ENCODE measurements at places on chromosomes 5 and 9.

- DNase-seq = no peak
Measured at GRCh38 chr5:5141339-5141599, 1.1 kb downstream of the ADAMTS16 start.

DNA sequence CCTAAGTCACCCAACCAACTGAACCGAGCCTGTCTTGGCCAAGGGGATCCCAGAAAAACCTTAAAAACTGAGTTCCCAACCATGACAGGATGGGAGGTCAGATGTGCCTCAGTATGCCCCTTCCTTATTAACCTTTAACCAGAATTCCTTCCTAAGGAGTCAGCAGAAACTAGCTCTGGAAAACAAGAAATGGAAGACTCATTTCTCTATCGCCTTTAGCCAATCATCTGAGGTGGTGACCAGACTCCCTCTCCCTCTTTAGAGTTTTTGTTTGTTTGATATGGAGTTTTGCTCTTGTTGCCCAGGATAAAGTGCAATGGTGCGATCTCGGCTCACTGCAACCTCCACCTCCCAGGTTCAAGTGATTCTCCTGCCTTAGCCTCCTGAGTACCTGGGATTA is 37.5 kb downstream of the SLC28A3 start:
- peak; percentile 63 for DNase-seq

GRCh38 chr5:80928073-80928472 is 32.1 kb upstream of the RASGRF2 start:
- no peak for DNase-seq

DNA sequence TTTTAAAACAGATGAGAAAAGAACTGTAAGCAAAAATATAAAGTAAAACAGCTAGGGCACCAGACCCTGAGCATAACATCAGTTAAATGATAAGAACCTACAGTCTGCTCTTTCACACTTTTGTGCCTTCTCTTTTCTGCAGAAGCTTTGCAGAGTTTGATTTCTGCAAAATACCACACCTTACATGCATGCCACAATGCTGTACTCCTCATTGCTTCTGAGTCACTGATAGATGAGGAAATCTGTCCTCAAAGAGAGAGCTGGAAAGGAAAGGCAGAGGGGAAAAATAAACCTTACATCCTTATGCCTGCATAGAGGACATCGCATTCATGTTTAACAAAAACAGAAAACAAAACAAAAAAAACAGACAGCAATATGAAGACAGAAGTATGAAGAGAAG is 142.9 kb downstream of the ATPSCKMT start:
- no peak for DNase-seq

- no peak for DNase-seq
Measured at GRCh38 chr9:109568568-109569210, 70.6 kb upstream of the PTPN3 start.

- DNase-seq = no peak
Measured at GRCh38 chr5:122400938-122401337, 88.9 kb downstream of the SNCAIP start.

- peak; percentile 3 for DNase-seq
Measured at GRCh38 chr9:92846662-92847145, 31.1 kb downstream of the ZNF484 start.

DNA sequence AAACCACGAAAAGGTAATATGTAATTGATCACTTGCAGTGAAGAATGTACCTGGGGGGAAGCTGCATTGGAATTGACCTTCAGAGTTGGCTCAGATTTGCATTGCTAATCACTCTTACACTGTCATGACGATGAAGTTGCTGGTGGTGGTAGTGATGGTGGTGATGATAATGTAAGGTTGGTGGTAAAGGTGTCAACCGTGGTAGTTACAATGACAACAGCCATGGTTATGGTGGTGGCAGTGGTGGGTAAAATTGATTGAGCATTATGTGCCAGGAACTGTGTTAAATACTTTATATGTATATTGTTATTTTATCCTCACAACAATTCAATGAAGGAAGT is 282.4 kb downstream of the NR3C1 start:
- DNase-seq = no peak

GRCh38 chr5:53378590-53379247 is 101.7 kb upstream of the FST start:
- peak; percentile 58 for DNase-seq

DNA sequence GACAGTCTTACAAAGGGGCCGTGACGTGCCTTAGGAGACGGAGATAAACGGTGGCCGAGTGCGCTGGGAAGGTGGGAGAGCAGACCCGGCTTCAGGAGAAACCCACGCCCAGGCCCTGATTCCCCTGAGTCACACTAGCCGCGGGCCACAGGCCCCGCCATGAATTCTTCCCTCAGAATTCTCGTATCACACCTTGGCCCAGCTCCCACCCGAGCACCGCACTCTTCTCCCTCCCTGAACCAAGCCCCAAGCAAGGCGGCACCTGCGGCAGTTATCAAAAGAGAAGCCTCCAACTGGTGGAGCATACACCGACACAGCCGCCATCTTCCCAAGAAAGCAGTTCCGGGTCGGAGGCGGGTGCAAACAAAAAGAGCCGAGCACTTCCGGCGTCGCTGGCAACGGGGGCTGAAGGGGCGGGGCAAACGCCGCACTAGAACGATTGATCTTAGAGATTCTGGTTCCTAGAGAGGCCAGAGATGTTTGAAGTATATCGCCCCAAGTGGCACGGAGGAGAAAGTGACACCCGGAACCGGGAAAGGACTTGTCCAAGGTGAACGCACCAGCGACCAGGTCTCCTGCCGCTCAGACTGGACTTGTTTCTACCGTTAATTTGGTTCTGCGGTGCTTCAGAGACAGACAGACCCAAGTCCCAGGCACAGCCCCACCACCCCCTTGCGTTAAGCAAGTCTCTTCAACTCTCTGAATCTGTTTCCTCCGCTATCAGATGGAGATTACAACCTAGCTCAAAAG is at the start of gene PSMB7:
Gene PSMB7, minus strand, starts transcription at position 341 of the 750 bp plus-strand sequence. Its CDS starts 17 bp downstream, at position 324.
- peak; percentile 94 for DNase-seq

DNA sequence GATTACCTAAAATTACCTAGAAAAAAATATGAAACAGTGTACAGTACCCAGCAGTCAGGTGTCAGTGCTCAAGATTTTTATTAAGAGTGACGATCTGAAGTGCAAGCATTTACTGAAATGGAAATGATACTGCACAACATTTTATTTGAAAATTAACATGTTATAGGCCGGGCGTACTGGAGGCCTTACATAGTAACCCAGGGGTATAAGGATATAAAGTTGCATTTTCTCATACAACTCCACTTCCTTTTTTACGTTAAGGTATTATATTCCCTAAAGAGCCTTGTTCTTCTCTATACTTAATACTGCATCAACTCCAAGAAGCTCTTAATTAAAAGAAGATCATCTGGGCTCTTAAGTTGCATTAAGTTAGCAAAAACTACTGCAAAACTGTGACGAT is 3.3 kb downstream of the MAT2B start:
- no peak for DNase-seq

DNA sequence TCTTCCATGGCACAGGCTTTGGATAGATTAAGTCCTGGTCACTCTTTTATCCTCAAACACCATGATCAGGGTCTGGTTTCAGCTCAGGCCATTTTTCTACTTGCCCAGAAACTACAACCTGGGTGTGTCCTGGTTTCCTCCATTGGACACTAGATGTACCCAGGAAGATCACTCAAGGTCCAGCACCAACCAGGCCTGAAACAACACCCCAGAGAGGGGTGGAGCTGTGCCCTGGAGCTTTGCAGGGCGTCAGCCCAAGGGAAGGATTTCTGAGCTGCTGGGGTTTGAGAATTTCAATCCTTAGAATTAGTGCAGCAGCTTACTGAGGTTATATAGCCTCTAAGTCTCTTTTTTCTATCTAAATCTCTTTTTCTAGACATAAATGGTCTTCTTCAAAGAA is 722.0 kb downstream of the MTRR start:
- no peak for DNase-seq

GRCh38 chr9:129781981-129782380 is 21.0 kb upstream of the TOR1B start:
- no peak for DNase-seq

DNA sequence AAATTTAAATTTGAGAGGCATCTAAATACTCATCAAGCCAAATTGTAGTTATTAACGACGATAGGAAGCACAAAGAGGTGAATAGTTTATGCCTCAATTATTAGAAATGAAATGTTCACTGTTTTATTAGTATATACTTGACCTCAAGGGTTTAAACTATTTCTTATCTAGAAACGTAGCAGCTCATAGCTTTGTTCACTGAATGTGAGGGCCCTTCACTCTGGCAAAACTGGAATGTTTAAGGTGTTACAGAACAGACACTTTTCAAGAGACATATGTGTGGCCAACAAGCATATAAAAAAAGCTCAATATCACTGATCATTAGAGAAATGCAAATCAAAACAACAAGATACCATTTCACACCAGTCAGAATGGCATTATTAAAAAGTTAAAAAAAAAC is 151.2 kb upstream of the KCNN2 start:
- no peak for DNase-seq

DNA sequence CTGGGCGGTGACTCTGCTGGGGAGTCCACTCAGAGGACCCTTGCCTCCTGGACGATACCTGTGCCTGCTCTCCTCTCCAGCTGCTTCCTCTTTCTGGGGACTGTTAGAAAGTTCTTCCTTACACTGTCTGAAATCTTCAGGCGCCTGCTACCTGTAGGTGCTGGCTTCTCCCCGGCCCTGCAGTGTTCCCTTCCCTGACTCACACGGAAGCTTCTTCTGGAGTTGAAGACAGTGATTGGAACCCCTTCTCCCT is 562 bp downstream of the GSN start:
- peak; percentile 44 for DNase-seq

GRCh38 chr5:162067162-162067561 is 411 bp upstream of the GABRG2 start:
- DNase-seq = no peak

DNA sequence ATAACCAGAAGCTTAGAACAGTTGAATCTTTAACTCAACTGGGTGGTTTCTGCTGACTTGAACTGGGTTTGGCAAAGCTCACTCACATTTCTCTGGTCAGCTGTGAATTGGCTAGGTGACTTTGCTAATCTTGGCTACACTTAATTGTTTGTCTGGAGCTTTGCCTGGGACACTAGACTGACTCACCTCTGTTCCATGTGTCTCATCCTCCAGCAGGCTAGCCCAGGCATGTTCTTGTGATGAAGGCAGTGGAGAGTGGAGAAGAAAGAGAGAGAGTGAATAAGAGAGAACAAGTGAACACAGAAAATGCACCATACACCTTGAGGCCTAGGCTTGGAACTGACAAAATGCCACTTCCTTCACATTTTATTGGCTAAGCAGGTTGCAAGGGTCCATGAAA is 32.6 kb downstream of the SPATA31D1 start:
- peak; percentile 78 for DNase-seq

DNA sequence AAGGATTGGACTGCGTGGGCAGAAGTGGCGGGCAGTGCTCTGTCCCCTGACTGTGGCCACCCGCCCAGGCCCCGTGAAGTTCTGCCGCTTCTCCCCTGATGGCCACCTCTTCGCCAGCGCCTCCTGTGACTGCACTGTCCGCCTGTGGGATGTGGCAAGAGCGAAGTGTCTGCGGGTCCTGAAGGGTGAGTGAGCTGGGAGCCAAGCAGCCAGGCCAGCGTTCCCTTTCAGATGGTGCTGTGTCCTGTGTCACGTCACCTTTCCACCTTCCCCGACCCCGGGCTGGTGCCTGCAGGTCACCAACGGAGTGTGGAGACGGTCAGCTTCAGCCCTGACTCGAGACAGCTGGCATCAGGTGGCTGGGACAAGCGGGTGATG is 2.3 kb downstream of the WDR38 start:
- DNase-seq = no peak

- no peak for DNase-seq
Measured at GRCh38 chr9:134825025-134825424, 55.6 kb upstream of the FCN2 start.

GRCh38 chr5:140245926-140246325 is 57.0 kb downstream of the PFDN1 start:
- no peak for DNase-seq

DNA sequence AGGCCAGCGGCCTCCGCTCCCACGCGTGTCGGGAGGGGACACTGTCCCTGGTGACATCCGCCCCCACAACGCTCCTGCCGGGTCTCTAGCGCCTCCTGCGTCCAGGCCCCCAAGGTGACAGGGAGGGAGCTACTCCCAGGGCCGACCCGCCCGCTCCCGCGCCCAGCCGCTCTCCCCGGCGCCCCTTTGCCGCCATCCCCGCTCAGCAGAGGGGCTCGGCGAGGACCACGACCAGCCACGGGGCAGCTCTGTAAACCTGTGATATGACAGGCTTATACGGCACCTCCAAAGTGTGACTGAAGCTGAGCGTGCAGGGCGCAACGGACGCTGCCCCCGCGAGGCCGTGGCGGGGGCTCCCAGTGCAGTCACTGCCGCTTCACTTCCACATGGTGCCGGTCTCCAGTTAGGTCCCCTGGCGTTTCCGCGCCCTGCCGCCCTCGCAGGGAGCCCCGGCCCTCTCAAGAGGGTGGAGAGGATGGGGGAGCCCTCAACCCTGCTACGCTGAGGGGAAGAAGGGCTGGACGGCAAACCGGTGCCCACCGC is 978 bp upstream of the ADCY2 start:
- no peak for DNase-seq

- DNase-seq = peak; percentile 71
Measured at GRCh38 chr5:87127956-87128687, 139.6 kb upstream of the RASA1 start.

DNA sequence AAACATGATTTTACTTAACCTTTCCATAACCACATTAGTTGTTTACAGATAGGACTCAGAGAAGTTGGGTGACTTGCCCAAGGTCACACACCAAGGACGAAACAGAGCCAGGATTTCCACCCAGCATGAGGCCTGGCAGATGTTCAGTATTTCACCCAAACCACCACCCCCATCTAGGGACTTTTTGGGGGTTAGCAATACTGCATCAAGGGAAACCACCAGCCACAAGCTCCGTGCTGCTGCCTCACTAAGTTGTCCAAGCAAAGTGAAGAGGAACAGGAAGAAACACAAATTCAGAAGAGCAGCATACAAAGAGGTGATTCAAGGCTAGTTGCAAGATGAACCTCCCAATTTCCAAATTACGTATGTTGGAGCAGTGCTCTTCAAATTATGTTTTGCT is 219.6 kb upstream of the RORB start:
- no peak for DNase-seq

DNA sequence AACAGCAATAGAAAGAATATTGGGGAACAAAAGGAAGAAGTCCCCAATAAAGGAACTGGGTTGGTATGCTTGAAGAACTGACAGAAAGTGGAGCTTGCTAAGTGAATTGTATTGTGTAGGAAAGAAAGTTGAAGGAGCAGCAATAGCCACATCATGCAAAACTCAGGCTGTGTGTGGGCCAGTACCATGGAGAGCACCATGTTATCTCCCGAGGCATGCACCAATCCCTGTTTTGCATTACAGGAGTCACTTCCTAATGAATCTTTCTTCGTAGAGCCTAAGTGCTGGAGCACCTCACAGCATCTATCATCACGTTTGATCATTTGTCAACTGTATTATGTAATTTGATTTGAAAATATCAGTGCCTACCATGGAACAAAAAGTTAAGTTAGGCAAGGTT is 137.7 kb upstream of the NMUR2 start:
- peak; percentile 8 for DNase-seq
